GM23338 (cell line): ENCODE measurements at places on chromosomes 12 and 14. TPM values are rescaled to one million over a fixed set of nuclear protein-coding genes. Genes with fewer than 3 reads are reported as not detected.

Gene IL31
- not detected in 2 replicates for total RNA-seq

Gene TMEM63C
- 6.3 and 6.4 TPM in 2 replicates for total RNA-seq

GRCh38 chr14:97544571-97544970 is 747.4 kb downstream of the VRK1 start:
- H3K4me1 ChIP-seq, result no peaks in the 10 kb centered on the region
- H3K27ac ChIP-seq, result no peak overlapping the region
- no peaks in the 10 kb centered on the region for H3K27me3 ChIP-seq
- no peak for DNase-seq
- no peak overlapping the region for H3K4me3 ChIP-seq

DNA sequence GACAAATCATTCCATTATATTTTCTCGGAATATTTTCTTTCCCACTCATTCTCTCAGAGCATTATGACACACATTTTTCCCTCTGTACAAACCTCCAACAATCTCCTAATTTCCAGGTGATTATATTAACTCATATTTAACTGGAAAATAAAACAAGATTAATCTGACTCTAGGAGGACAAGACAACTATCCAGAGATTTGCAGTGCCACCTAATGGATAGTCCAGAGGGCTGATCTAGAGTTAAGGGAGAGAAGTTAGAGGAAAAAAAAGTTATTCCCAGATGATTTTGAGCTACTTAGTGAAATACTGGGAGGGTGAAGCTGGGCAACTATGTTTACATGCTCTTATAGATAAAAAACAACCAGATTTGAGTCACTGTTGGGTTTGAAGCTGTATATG is 161.7 kb downstream of the ALX1 start:
- no peak for DNase-seq
- no peaks in the 10 kb centered on the region for H3K4me1 ChIP-seq
- H3K27me3 ChIP-seq, result no peaks in the 10 kb centered on the region
- no peaks in the 10 kb centered on the region for H3K36me3 ChIP-seq
- H3K4me3 ChIP-seq, result no peak overlapping the region

GRCh38 chr12:80059875-80060274 is 39.5 kb upstream of the OTOGL start:
- no peak for DNase-seq
- H3K4me3 ChIP-seq, result no peak overlapping the region
- H3K36me3 ChIP-seq, result no peaks in the 10 kb centered on the region

- no peak overlapping the region for H3K27ac ChIP-seq
- no peak for DNase-seq
- no peak overlapping the region for H3K4me3 ChIP-seq
- H3K36me3 ChIP-seq, result no peaks in the 10 kb centered on the region
- no peaks in the 10 kb centered on the region for H3K27me3 ChIP-seq
- no peaks in the 10 kb centered on the region for H3K4me1 ChIP-seq
These were observed 225.4 kb downstream of the BTG1 start for GRCh38 chr12:91920276-91920675.
